Epithelial cell of esophagus (primary cell): ENCODE measurements at places on chromosomes 16 and 17.

- DNase-seq = peak; percentile 89
These were observed 12.2 kb downstream of the BANP start for GRCh38 chr16:87963400-87963799.

DNA sequence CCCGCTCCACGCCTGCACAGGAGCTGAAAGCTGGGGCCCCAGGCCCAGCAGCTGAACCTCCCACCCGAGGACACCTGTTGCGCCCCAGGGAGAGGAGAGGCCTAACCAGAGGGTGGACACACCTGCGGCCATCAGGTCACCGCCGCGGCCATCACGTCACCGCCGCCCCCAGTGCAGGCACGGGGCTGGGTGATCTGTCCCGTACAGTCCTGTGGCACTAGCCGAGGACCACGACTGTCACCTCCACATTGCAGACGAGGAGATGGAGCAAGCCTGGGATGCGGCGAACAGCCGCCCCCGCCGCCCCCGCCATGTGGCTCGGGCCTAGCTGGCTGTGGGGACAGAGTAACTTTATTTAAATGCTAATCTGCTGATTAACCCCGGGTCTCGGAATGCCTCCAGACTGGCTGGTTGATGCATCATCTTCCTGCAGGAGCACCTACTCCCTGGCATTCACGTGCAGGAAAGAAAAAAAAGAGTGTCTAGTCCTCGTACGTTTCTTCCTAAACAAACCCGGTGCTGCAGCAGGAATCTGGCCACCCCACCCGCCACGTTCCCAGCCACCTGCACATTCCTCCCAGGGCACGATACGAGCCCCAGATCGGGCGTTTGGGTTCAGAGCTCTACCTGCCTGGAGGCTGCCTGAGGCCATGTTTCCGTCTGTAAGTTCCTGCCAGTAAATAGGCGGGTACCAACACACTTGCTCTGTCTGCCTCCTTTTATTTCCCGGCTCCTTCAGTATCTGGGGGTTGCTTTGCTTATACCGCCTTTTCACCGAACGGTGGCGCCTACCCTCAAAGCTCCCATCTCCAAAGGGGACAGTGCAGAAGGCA lies 29.9 kb downstream of the PIEZO1 start:
- DNase-seq = peak; percentile 92

- DNase-seq = peak; percentile 52
These were observed 5.3 kb upstream of the ZNF689 start for GRCh38 chr16:30615358-30616091.

GRCh38 chr17:42124256-42124655 lies 1.7 kb downstream of the HSPB9 start:
- DNase-seq = no peak

DNA sequence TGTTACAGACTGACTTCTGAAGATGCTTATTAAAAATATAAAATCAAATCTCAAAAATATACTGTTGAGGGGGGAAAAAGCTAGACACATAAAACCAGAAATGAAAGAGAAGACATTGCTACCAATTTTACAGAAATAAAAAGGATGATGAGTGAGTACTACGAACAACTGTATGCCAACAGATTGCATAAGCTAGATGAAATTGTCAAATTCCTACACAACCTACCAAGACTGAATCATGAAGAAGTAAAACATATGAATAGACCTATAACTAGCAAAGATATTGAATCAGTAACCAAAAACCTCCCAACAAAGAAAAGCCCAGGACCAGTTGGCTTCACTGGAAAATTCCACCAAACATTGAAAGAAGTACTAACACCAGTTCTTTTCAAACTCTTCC lies 3.5 kb upstream of the CAPNS2 start:
- DNase-seq = peak; percentile 61

DNA sequence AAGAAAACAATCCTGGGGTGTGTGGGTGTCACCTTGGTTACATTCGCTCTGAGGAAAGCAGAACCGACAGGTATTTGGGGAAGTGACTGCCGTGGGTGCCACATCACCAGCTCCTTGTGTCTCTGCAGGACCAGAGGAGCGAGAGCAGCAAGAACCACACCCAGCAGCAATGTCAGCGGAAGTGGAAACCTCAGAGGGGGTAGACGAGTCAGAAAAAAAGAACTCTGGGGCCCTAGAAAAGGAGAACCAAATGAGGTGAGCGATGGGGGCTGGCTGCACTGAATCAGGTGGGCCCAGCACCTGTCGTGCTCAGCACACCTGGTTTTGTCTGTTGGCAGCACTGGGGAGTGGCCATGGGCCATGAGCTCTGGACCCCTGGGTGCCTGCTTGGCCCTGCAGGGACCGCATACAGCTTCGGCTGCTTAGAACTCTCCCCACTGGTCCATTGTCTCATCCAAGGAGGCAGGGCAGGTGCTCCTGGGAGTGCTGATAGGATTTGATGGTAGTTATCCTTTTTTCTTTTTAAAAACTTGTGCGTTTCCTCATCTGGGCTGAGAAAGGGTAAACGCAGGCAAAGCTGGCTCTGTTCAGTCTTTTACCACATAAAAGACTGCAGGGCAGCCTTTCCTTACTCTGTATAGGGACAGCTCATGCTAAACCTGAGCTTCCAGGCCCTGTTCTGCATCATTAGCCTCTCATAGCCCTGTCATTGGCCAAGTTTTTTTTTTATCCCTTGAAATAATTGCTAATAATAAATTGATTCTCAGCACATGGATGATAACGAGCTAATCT lies 29.4 kb downstream of the HMOX2 start:
- DNase-seq = peak; percentile 57

DNA sequence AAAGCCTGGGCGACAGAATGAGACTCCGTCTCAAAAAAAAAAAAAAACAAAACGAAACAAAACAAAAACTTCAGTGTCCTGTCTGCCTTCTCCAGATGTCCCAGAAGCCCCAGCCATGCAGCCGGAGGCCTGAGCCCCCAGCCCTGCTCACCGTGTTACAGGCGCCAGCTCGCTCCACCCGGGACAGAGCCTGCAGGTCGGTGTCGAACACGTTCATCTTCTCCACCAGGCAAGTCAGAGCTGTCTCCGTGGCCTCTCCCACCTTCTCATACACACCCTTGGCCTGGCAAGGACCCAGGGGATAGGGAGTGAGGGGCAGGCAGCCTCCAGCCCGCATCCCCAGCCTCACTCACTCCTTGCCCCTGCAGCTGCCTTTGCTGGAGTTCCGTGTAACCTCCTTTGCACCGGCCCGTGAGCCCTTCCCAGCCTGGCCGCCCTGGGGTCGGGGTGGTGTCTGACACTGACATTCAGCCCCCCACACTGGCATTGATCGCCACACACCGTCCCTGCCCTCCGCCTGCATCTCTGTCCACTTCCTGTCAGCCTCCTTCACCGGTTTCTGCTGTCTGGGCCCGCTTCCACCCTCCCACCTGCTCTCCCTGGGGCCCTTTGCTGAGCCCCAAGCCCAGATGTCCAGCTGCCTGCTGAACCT lies 20.9 kb downstream of the ATP2A3 start:
- DNase-seq = no peak

DNA sequence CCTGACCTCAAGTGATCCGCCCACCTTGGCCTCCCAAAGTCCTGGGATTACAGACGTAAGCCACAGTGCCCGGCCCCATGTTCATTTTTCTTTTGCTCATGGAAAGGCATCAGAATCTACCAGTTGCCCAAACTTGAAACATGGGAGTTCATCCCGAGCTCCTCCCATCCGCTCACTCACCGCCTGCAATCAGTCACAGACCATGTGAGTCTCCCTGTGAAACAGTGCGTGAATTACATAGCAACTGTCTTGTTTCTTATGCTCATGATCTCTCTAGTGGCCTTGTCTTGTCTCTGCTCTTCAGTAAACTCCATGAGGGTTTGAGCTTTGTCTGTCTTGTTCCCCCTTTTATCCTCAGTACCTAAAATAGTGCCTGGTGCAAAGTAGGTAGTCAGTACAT lies 52.1 kb upstream of the TNRC6A start:
- DNase-seq = no peak

GRCh38 chr17:57599271-57600045 lies 145.6 kb downstream of the CCDC182 start:
- DNase-seq = no peak

GRCh38 chr17:17435323-17435722 lies 41.5 kb upstream of the MED9 start:
- DNase-seq = peak; percentile 10

DNA sequence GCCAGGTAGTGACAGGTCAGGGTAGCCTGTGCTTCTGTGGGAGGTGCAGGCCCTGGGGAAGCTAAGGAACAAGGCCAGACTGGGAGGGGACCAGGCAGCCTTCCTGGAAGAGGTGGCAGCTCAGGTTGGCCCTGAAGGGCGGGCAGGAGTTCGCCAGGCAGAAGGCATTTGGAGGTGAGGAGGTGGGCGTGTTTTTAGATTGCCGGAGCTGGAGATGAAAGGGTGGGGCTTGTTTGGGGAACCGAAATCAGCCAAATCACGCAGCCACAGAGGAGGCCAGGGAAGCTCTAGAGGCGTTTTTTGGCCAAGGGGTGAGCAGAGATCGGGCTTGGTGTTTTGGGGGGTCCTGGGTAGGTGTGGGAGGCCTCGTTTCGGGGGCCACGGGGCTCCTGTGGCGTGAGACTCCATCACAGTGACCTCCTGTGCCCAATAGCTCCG lies 7.6 kb downstream of the ADCY7 start:
- no peak for DNase-seq

- DNase-seq = no peak
These were observed 544 bp upstream of the EVI2A start for GRCh38 chr17:31321966-31322365.

DNA sequence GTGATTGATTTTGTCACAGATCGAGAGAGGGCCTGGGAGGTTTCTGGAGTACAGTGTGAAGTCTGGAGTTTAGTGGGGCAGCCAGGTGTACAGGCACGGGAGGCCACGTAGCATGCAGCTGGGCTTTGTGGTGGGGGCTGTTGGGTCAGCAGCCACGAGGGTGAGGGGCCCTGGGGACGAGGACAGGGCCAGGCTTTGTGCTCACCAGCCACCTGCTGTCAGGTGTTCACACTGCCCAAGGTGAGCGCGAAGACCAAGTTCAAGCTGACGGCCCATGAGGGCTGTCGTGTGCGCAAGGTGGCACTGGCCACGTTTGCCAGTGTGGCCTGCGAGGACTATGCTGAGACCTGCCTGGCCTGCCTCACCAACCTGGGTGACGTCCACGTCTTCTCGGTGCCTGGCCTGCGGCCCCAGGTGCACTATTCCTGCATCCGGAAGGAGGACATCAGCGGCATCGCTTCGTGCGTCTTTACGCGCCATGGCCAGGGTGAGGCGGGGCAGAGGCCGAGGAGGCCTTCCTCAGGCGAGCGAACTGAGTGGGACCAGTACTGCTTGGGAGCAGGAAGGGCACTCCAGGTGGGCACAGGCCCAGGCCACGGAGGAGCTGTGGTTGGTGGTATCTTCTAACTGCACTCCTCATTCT lies 15.9 kb downstream of the LLGL1 start:
- DNase-seq = no peak

DNA sequence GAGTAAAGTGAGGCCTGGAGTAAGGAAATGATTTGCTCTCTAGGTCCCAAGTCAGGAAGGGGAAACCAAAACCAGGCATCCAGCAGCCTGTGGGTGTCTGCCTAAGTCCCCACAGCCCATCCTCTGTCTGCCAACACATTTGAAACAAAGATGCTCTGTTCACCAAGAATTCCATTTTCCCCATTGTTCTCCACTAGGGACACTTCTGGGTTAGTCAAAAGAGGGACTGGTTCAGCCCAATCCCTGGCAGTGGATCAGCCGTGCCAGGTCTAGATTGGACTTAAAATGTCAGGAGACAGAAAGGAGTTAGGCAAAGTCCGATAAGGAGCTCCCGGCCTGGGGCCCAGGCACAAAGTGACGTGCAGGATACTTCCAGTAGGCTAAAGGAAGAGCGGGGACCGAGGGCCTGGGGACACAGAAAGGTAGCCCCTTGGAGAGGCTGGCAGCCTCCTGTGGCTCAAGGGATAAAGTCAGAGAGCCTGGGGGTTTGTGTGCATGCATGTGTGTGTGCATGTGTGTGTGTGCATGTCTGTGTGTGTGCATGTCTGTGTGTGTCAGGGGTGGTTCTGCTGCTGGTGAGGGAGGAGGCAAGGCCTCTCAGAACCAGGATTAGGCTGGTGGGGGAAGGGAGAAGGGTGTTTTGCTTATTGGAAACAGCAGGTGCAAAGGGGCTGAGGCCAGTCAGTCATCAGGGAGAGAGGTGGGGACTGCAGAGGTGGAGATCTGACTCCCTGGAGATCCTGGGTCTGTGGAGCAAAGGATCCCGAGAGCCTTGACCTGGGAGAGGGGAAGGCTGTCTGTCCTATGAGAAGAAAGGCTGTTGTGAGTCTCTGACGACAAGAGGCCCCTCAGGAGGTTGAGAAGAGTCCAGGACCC lies 41.7 kb upstream of the IL34 start:
- DNase-seq = no peak

DNA sequence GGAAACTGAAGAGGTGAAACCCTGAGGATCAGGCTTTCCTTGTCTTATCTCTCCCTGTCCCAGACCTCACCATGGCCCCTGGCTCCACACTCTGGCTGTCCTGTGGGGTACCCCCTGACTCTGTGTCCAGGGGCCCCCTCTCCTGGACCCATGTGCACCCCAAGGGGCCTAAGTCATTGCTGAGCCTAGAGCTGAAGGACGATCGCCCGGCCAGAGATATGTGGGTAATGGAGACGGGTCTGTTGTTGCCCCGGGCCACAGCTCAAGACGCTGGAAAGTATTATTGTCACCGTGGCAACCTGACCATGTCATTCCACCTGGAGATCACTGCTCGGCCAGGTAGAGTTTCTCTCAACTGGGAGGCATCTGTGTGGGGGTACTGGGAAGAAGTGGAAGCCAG lies 1.4 kb downstream of the CD19 start:
- DNase-seq = no peak

- no peak for DNase-seq
These were observed 59.2 kb downstream of the MRM3 start for GRCh38 chr17:841313-841712.

DNA sequence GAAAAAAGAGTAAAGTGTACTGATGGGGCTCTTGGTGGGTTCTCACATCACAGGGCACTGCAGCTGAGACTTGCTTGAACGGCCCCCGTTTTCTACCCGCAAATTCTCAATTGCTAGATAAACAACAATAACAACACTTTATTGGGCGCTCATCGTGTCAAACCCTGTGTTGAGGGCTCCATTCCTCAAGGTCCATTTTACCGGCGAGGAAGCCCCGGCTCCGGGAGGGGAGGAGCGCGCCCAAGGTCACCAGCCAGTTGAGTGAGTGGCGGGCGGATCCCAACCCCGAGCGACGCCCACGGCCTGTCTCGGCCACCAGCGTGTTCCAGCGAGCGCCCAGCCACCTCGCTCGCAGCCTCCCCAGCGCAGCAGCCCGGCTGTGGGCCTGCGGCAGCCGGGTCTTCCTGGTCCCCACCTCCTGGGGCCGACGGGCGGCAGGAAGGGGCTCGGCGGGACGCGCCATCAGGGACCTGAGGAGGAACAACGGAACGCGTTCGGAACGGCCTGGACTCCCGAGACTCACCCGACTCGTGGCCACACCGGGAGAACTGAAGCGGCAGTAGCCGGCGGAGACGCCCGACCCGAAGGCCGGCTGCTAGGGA lies 373 bp downstream of the CMC2 start:
- peak; percentile 66 for DNase-seq

DNA sequence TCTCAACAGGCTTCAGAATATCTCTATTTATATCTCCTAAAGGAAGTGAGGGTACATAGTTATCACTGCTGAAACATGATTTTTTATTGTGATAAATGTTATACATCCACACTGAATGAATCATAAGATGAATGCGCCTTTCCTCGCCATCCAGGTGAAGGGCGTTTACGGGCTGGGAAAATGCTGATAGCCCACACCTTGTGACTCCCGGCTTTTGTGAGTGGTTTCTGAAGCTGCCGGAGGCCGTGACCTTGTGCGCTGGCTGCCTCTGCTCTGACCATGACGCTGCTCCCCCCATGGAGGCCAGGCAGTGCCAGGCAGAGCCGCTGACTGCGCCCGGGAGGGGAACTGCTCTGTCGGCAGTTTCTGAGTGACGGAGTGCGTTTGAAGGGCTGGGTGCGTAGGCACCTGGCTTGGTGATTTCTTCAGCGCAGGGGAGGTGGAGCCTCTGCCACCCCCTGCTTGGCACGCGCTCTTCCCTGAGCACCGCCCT lies 97.2 kb downstream of the RAP1GAP2 start:
- DNase-seq = peak; percentile 88
